ENCODE measurements at places on chromosomes 1 and 21.
A peak's percentile ranks its signal among the peaks of the same experiment; 100 is the strongest.

DNA sequence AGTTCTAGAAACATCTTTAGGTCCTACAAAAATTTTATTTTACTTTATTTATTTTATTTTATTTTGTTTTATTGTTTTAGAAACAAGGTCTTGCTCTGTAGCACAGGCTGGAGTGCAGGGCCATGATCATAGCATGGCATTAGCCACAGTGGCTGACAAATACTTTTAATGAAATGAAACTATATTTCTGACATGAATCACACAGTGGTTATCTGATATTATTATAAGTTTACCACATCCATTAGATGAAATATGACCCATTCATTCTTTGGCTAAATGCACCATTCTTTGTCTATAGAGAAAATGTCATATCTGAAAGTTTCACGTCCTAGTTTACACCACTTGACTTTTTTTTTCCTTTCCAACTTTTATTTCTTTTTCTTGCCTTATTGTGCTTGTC is 613.4 kb upstream of the ADAMTS5 start:
- peak; percentile 73 for DNase-seq

DNA sequence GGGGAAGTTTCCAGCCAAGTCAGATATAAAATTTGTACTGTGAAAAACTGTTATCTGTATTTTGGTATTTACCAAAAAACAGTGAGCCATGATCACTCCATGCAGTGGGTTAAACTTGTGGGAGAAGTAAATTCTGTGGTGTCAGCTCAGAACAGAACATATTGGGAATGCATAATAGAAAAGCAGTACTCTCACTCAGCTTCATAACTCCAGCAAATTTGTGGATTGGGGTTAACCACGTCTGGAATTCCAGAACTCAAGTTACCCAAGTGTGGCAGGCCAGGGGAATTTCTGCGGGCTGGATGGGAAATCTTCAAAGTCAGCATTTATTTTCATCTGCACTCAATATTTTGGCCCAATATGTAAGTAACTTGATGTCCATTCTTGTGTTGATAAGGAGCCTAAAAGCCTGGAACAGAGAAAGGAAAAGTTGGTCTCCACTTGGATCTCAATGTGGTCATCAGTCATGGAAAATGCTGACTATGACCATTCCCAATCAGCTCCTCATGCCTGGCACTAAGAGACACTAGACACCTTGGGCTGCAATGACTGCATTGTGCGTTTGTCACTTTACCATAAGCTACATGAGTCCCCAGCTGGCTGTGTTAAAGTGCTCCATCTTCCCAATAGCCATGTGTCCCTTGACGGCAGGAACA is 39.1 kb upstream of the ENAH start:
- DNase-seq = peak; percentile 97

- no peak for DNase-seq
These were observed 176.2 kb upstream of the PRMT6 start for GRCh38 chr1:106880226-106880625.

GRCh38 chr1:25820247-25821111 is 725 bp downstream of the MTFR1L start:
- DNase-seq = peak; percentile 46

DNA sequence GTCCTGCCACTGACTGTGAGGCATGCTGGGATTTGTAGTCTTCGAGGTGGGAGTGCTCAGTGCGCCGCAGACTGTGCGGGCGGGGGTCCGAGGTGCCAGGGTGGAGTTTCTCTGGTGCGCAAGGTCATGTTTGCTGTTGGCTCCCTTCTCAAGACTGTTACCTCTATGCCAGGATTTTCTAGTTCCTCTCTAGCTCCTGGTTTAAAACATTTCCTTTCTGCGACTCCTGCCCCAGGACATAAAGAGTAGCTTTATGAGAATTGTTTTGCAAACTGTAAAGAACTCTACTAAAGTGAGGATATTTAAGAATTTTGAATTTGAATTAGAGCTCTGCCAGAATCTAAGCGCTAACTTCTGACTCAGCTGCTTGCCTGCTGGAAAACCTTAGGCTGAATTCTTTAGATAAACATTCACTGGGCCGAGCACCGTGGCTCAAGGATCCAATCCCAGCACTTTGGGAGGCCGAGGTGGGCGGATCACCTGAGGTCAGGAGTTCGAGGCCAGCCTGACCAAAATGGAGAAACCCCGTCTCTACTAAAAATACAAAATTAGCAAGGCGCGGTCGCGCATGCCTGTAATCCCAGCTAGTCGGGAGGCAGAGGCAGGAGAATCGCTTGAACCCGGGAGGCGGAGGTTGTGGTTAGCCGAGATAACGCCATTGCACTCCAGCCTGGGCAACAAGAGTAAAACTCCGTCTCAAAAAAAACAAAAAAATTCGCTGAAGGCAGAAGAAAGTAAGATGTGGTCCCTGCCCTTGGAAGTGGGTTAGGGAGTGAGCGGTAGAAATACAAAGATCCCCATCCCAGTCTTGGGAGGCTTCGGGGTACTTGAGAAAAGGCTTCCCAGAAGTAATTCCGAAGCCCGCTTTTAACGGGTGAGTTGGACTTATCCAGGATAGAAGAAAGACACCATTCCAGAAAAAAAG is 992 bp upstream of the USP48 start:
- DNase-seq = peak; percentile 51

GRCh38 chr1:56255516-56256152 is 323.7 kb downstream of the PLPP3 start:
- peak; percentile 93 for DNase-seq

GRCh38 chr1:6888268-6888667 is 103.0 kb downstream of the CAMTA1 start:
- DNase-seq = peak; percentile 50

DNA sequence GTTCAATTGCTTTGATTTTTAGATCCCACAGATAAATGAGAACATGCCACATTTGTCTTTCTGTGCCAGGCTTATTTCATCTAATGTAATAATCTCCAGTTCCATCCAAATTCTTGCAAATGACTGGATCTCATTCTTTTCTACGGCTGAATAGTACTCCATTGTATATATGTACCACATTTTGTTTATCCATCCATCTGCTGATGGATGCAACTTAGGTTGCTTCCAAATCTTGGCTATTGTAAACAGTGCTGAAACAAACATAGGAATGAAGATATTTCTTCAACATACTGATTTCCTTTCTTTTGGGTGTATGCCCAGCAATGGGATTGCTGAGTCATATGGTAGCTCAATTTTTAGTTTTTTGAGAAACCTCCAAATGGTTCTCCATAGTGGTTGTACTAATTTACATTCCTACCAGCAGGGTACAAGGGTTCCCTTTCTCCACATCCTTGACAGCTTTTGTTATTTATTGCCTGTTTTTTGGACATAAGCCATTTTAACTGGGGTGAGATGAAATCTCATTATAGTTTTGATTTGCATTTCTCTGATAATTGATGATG is 344.4 kb downstream of the KCTD3 start:
- DNase-seq = peak; percentile 70

DNA sequence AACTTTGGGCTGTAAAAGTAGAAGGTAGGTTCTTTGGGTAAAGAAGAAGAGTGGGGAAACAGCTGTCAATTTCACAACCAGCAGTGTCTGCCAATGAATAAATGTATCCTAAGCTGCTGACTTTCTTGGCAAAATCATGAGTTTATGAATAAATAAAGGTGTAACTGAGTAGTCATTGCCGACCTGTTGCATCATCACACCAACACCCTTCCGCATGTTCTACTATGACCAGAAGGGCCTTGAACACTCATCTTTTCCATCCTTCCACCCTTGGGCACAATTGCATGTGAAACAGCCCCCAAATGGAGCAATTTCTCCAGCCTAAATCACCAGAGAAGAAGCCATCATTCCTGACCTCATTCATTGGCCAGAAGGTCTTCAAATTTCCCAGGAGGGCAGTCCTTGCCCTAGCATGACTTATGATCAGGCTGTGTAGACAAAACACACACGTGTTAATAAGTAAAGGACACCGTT is 31.2 kb upstream of the QSOX1 start:
- peak; percentile 41 for DNase-seq

DNA sequence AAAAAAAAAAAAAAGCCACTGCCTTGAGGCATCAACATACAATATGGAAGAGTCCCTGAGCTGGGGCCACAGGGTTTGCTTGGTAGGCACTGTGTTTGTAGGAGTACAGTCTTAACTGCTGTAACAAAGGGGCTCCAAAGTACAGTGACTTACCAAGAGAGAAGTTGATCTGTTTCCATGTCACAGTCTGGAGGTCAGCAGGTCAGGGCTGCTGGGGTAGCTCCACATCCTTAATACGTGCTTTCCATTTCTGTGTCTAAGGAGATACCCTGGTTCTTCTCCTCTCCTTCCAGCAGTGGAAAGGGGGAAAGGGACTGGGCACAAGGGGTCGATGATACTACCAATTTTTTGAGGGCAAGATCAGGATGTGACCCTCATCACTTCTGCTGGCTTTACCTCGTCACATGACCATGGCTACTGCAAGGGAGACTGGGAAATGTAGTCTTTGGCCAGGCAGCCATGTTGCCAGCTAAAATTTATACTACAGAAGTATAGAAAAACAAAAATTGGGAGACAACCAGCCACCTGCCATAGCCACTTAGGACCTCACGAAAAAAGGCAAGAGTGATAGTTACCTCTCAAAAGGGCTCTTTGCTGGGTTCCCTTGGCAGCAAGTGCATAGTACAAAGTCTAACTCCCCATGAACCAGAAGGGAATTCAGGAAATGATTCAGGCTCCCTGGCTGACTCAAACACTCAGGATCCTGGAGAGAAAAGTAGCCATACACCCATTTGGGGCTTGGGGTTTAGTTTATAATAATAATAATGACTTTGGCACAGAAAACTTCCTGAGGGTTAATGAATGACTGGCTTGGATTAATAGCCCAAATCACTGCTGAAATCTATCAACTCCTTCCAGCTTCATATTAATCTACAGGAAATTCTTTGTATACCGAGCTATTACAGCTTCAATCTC is 52.7 kb upstream of the ATP5PO start:
- DNase-seq = peak; percentile 88

- no peak for DNase-seq
These were observed 608.2 kb upstream of the ADGRL4 start for GRCh38 chr1:79614762-79615161.

DNA sequence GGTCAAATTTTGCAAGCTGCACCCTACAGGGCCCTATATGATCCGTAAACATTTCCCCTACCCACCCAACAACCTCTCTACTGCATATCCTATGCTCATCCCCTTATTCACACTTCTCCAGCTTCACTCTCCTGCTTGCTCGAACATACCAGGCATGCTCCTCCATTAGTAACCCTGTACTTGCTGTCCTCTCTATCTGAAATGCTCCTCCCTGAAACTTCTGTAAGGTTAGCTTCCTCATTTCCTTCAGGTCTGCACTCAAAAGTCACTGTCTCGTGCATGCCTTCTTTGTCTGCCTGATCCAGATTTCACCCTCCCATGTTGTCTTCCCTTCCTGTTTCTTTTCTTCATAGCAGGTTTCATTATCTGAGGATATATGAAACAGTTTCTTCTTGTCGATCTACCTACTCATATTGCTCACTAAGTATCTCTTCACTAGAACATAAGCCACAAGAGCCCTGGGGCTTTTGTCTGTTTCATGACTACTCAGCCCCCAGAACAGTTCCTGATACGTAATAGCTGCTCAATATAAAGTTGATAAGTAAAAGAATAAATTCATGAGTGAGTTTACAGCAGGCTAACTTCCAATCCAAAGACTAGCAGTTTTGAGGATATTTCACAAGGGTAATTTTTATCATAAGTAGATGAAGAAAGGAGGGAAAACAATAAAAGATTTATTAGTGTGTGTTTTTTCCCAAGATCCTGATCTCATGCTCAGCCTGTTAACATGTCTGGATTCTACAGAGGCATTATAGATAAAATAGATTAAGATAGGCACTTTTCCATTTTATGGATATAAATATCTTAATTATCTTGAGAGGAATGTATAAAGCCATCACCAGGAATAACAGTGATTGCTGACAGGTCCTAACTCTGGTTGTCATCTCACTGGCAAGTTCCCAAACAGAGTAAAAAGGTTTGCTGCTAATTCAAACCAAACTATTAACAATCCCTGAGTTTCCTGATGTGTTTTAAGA is 392.5 kb upstream of the ESRRG start:
- DNase-seq = no peak

DNA sequence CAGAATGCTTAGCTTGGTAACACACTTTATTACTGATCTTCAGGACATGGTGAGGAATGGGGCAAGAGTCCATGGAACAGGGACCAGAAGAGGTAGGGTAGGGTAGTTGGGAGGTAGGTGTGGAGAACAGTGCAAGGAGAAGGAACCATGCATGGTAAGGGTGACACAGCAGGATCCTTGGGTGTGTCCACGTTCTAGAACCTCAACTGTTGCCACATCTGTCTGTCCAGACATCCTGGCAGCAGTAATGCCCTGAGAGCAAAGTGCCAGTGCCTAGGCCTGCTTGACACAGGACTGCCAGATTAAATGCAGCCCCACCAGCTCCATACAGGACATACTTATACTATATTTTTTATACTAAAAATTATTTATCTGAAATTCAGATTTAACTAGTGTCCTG is 13.9 kb downstream of the DMAP1 start:
- no peak for DNase-seq

- DNase-seq = no peak
These were observed 663 bp downstream of the CAMTA1 start for GRCh38 chr1:6785728-6786505.

DNA sequence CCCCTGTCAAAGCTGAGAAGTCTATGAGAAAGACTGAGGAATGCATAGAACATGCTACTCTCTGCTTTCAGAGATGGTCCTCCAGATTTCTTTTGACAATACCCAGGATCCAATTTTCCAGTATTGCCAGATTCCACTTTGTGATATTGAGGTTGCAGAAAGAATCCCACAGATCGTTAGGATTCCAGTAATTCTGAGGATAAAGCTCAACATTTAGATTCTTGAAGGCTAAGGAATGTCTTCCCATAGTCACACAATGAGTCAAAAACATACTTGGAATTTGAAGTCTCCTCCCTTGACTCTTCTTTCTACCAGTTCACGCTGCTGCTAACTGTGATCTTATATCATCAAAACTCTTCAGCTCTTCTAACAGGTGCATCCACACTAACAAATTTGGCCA is 57.1 kb downstream of the TNFSF18 start:
- DNase-seq = peak; percentile 90

GRCh38 chr1:48876330-48876785 is 99.7 kb upstream of the BEND5 start:
- DNase-seq = peak; percentile 75

DNA sequence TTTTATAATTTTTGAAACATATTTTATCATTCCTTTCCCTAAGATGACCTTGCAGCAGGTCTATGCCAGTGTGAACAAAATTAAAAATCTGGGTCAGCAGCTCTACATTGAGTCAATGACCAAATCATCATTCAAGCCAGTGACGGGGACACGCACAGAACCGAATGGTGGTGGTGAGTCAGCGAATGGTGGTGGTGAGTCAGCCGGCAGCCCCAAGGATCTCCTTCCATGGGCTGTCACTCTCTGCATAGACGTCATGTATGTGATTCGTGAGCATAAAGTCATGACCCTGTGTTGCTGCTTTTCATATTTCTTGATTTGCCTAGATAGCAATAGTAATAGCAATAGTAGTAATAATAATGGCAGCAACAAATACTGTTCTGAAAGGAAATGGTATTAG is 26.3 kb downstream of the PER3 start:
- peak; percentile 83 for DNase-seq

GRCh38 chr1:27366113-27366410 is 699 bp downstream of the MAP3K6 start:
- peak; percentile 72 for DNase-seq
